ENCODE measurements at places on chromosomes 12 and 14.

GRCh38 chr12:63450816-63451215 lies 217.5 kb downstream of the DPY19L2 start:
- no peak for DNase-seq

DNA sequence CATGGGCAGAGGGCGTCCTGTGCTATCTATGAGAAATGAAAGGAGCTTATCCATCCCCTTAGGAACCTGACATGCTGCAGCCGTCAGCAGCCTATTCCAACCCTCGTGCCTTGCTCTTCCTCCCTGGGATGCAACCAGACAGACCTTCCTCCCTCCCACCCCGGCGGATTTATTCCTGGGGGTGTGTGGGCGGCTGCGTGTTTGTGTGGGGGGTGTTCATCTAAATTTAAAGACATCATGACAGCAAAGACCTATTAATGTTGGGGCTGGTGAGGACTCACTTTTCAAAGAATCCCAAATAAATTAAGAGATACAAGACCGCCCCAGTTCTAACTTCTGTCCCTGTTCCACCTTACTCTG lies 52.0 kb downstream of the WSCD2 start:
- DNase-seq, result no peak

DNA sequence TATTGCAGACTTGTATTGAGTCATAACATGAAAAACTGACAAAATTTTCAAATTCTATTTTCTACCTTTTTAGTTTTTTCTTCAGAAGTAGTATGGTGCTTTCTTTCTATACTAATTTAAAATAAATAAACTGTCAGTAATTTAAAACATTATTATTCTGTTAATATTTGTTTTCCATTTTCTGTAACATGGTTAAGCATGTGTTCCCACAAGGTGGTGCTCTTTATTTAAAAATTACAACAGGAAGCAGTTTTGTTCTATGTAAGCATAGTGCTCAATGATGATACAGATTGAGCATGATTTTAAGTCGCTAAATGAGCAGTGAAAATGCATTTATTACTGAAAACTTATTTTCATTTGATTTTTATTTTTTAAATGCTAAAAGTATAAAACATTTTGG lies 114.6 kb downstream of the PPFIA2 start:
- no peak for DNase-seq

- no peak for DNase-seq
Observed at GRCh38 chr14:25756876-25757275, 706.9 kb upstream of the STXBP6 start.

DNA sequence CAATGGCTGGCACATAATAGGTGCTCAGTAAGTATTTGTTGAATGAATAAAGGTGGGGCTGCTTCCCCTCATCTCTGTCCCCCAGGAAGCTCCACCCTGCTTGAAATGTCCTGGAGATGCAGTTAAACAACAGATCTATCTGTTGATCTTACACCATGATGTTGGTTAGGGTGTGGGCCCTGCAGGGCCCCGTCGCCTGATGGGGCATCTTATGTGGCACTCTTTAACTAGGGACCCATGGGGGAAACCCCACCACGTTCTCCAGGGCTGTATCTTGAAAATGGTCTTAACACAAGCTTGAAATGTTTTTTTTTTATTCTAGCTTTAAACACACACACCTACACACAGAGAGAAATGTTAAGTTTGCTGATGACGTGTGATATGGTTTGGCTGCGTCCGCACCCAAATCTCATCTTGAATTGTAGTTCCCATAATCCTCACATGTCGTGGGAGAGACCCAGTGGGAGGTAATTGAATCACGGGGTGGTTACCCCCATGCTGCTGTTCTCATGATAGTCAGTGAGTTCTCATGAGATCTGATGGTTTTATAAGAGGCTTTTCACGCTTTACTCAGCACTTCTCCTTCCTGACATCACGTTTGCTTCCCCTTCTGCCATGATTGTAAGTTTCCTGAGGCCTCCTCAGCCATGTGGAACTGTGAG lies 741.7 kb downstream of the VRK1 start:
- no peak for DNase-seq

- DNase-seq, result no peak
Observed at GRCh38 chr12:5470221-5470620, 38.3 kb downstream of the NTF3 start.

DNA sequence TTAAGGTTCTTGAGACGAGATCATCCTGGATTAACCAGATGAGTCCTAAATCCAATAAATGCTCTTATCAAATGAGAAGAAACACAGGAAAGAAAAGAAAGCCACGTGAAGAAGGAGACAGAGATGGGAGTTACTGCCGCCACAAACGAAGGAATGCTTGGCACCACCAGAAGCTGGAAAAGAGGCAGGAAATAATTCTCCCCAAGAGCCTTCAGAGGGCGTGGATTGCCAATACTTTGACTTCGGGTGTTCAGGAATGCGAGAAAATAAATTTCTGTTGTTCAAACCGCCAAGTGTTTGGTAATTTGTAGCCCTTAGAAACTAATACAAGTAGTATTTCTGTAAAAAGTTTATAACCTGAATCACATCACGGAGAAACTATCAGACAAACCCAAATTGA lies 31.3 kb downstream of the ABCD2 start:
- DNase-seq, result no peak

GRCh38 chr12:68880660-68881325 lies 52.2 kb downstream of the CPM start:
- DNase-seq, result no peak

DNA sequence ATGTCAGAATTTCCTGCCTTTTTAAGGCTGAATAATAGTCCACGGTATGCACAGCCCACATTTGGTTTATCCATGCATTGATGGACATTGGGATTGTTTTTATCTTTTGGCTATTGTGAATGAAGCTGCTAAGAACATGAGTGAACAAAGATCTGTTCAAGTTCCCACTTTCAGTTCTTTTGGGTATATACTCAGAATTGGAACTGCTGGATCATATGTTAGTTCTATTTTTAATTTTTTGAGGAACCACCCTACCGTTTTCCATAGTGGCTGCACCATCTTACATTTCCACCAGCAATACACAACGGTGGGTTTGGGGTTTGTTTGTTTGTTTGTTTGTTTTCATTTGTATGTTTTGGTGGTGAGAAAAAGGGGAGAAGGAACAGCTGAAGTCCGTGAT lies 6.4 kb downstream of the GPR68 start:
- no peak for DNase-seq

- no peak for DNase-seq
Observed at GRCh38 chr14:106564058-106564643, 1037.8 kb downstream of the TMEM121 start.

- DNase-seq, result no peak
Observed at GRCh38 chr12:69130064-69130463, 109.3 kb upstream of the CPSF6 start.

DNA sequence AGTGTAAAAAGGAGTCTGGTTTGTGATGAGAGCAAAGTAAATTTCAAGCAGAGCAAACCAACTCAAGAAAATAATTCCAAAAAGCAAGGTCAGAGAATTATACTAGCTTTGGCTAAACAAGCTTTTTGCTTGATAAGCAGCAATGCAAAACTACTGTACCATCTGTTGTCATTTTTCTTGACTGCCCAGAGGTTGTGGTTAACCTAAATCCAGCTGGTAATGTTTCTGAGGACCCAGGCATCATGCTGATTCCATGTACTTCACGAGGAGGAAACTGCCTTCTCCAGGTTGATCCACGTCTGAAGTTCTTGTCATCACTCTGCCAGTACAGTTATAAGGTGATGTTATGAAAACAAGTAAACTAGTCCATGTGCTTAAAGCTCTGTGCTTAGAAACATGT lies 185.2 kb downstream of the ACSS3 start:
- DNase-seq, result no peak

- DNase-seq, result no peak
Observed at GRCh38 chr12:23426328-23426727, 523.1 kb downstream of the SOX5 start.

- DNase-seq, result no peak
Observed at GRCh38 chr12:119202544-119202943, 23.8 kb downstream of the HSPB8 start.
